ENCODE measurements at places on chromosomes 3 and 15.

- DNase-seq, result no peak
Observed at GRCh38 chr3:128861491-128861890, 17.9 kb upstream of the ACAD9 start.

- DNase-seq, result no peak
Observed at GRCh38 chr3:188270423-188270972, 116.5 kb downstream of the LPP start.

GRCh38 chr3:14899993-14900618, 47.3 kb upstream of the NR2C2 start:
- DNase-seq, result peak; percentile 40

- DNase-seq, result no peak
Observed at GRCh38 chr3:95356764-95357501, 1294.1 kb downstream of the NSUN3 start.

GRCh38 chr3:192010490-192010889, 549.5 kb downstream of the PYDC2 start:
- DNase-seq, result no peak

DNA sequence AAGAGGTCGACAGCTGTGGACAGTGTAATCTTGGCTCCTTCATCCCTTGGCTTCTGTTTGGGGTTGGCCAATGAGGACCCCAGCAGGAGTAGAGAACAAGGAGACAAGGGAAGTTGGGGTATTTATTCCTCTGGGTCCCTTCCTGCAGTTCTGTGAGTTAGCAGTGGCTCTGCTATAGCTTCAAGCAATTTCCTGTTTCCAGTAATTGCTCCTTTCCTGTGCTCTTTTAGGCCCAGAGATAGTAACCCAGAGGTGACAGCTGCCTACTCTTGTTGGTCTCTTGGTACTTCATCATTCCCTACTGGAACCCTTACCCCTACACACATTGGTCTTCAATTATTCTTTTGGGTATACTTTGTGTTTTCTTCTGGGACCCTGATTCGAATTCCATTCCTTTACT, 92.9 kb downstream of the NR1D2 start:
- DNase-seq, result no peak

- no peak for DNase-seq
Observed at GRCh38 chr15:58138106-58138505, at the start of gene AQP9. AQP9 (plus strand) TSS chr15:58138381; CDS start chr15:58138566, 185 bp downstream.

GRCh38 chr3:150049317-150049716, 78.6 kb upstream of the PFN2 start:
- no peak for DNase-seq

GRCh38 chr15:79897701-79898113, 893 bp upstream of the MTHFS start:
- DNase-seq, result no peak

- DNase-seq, result peak; percentile 80
Observed at GRCh38 chr3:197906023-197906849, 43.8 kb upstream of the RPL35A start.

- DNase-seq, result no peak
Observed at GRCh38 chr3:47803480-47804025, 615 bp downstream of the DHX30 start.

DNA sequence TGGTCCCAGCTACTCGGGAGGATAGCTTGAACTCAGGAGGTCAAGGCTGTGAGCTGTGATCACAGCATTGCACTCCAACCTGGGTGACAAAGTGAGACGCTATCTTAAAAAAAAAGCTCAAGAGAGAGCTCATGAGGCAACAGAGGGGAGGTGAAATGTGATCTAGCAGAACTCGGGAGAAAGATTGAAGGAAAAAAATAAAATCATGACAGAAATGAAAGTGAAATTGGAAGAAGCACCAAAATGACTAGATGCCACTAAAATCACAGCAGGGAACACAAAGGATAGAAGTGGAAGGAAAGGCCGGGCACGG, 109.4 kb upstream of the BNIP2 start:
- no peak for DNase-seq

GRCh38 chr3:57133157-57133556, 32.0 kb downstream of the IL17RD start:
- DNase-seq, result no peak

- DNase-seq, result no peak
Observed at GRCh38 chr3:160224256-160224655, 966 bp upstream of the C3orf80 start.

- DNase-seq, result no peak
Observed at GRCh38 chr3:126025116-126025729, 56.2 kb downstream of the ROPN1B start.

- DNase-seq, result no peak
Observed at GRCh38 chr3:146577662-146578061, 27.5 kb downstream of the PLSCR5 start.

GRCh38 chr3:62370858-62371719, 2.3 kb downstream of the FEZF2 start:
- no peak for DNase-seq

- DNase-seq, result no peak
Observed at GRCh38 chr3:146128179-146128578, 32.8 kb downstream of the PLOD2 start.

GRCh38 chr3:79366414-79366813, 401.4 kb downstream of the ROBO1 start:
- DNase-seq, result no peak

DNA sequence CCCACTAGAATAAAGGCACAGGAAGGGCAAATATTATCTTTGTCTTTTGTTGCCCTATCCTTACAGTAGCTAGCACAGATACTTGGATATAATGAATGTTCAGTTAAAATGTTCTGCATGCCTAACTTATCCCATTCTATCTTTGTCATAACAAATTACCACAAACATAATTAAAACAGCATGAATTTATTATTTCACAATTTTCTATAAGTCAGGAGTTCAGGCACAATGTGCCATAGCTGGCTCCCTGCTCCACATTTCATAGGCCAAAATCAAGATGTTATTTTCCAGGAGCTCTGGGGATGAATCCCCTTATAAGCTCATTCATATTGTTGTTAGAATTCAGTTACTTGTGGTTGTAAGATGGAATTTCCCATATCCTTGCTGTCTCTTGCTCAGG, 975.5 kb downstream of the IGSF11 start:
- no peak for DNase-seq

DNA sequence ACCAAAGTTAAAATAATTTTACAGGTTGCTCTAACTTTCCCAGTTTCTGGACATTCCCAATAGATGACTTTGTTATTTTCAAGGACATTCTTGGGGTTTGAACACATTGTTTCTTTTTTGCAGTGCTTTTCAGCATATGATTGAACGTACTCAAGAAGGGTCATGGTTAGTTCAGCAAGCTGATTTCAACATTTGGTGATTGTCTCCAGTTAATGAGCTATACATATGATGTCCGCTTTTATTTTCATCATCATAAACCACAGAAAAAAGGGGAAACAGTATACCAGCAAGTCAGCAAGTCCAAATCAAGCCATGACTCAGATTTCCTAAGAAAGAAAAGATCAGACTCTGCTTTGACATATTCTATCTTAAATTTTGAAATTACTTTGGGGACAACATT, 69.4 kb downstream of the B3GALNT1 start:
- DNase-seq, result no peak

DNA sequence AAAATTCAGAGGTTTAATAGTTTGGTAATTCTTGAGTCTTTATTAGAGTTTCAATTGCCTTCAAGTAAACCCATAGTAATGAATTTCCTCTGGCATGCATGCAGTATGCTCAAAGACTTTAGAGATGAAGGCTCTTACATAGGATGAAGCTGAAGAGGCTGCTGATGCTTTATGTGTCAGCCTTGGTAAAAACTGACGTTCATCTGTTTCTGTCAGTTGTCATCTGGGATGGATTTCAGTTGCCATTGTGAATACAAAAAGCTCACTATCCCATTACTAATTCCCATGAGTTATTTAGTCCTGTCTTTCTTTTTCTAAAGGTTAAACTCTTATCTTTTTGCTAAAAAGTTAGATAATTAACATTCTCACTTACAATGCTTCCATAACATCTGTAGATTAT, 136.9 kb upstream of the GBE1 start:
- DNase-seq, result no peak

GRCh38 chr3:191966556-191966955, 505.6 kb downstream of the PYDC2 start:
- DNase-seq, result no peak

DNA sequence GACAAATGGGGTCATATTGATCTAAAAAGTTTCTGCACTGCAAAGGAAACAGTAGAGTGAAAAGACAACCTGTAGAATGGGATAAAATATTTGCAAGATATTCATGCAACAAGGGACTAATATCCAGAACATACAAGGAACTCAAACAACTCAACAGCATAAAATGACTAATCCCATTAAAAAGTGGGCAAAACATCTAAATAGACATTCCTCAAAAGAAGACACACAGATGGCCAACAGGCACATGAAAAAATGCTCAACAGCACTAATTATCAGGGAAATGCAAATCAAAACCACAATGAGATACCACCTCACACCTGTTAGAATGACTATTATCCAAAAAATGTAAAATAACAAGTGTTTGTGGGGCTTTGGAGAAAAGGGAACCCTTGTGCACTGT, 8.8 kb downstream of the SLC12A8 start:
- no peak for DNase-seq

DNA sequence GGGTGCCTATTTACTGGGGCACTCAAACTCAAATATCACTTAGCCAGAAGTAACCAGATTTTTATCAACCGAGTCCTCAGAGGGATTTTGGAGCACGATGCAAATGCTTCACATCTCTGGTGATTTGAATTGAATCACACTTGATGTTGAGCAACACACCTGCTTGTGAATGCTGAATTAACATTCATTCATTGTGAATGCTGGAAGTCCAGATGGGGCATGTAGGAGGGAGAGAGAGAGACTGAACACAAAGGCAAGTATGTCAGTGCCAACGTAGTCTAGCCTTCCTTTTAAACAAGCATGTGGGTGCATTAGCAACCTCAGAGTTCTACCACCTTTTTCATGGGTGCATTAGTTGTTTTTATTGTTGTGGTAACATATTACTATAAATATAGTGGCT, 156.2 kb downstream of the ADAMTSL3 start:
- no peak for DNase-seq

DNA sequence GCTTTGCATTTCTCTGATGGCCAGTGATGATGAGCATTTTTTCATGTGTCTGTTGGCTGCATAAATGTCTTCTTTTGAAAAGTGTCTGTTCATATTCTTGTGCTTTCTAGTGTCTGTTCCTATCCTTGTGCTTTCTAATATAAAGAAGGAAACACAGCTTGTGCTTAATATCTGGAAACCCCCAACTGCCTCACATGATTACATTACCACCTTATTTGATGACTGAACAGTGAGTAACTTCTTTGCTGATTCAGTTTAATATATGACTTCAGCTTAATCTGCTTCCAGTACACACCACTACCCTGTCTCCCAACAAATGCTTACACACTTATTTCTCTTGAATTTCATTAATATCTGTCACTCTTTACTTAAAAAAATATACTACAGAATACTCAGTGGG, 835.1 kb downstream of the EDEM1 start:
- DNase-seq, result no peak

DNA sequence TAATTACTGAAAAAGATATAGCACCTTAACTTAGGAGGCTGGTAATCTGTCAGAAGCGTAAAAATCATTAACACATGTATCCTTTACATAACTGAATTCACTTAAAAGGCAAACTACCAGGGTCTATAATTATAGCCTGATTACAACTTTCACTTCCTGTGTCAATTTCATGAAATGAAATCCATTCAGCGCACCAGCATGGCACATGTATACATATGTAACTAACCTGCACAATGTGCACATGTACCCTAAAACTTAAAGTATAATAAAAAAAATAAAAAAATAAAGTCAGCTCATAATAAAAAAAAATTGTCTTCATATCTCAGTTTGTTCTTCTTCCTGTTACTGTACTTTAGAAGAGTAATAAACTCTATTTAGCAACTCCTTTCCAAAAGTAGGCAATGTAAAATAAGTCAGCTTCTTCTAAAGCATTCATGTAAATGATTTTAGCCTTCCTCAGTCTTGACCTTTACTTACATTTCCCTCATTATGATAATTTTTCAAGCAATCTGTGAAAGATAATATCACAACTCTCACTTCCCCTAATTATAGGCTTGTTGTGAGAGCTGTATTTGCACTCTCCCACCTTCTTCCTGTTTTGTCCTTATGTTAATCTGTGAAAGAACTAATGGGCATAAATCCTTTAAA, 50.1 kb downstream of the KBTBD8 start:
- no peak for DNase-seq

DNA sequence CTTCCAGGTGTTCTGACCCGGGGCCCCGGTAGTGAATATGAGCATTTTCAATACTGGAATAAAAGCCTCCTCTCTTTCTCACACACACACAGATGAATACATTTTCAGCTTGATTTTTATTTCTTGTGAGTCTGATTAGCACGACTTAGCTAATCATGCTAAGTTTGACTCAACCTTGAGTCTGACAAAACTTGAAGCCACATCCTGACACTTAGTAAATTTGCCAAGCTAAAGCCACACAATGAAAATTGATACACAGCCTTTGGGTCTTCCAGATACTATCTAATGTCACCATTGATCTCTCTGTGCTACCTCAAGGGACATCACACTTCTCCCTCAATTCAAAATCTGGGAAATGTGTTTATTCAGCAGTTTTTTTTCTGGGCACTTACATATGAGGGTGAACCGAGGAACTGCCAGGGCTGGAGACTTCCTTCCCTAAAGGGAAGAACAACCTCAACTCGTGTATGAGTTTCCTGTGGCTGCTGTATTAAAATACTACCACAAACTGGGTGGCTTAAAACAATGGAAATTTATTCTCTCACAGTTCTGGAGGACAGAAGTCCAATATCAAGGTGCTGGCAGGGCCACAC, 18.6 kb downstream of the TMEM266 start:
- DNase-seq, result no peak

GRCh38 chr15:99019558-99020540, 12.3 kb upstream of the PGPEP1L start:
- no peak for DNase-seq

GRCh38 chr3:197539651-197540051, 16.1 kb downstream of the BDH1 start:
- DNase-seq, result peak; percentile 84

- DNase-seq, result no peak
Observed at GRCh38 chr3:58039601-58040000, 31.4 kb downstream of the FLNB start.

GRCh38 chr3:137694836-137695235, 69.3 kb upstream of the SOX14 start:
- DNase-seq, result no peak
